Panc1 (cell line): ENCODE measurements at places on chromosomes 1 and 21.

- DNase-seq = no peak
These were observed 13.6 kb upstream of the PSMG1 start for GRCh38 chr21:39196838-39197237.

DNA sequence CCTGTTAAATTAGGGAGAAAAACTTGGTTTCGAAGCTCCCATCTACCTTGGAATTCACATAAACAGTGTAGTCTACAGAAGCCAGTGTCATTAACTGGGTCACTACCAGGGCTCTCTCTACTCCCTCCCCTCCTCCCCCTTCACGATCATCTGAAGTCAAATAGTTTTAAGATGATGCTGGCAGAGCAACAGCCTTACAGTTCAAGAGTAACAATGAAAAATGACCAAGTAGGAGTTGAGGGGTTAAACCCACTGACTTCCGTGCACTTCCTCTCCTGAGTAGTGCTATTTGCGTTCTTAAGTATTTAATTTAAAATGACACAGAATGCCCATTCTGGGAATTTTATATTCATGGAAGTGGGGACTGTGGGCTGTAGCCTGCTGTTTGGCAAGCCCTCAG, 236.9 kb downstream of the SIPA1L2 start:
- DNase-seq = no peak

GRCh38 chr1:109619576-109620400, at the start of the genes AMPD2 and GNAT2:
Gene AMPD2, plus strand, starts transcription at chr1:109619837. Its CDS starts 1,339 bp downstream, at chr1:109621176.
Gene GNAT2, minus strand, starts transcription at chr1:109619616. Its CDS starts 6,746 bp downstream, at chr1:109612870.
- no peak for DNase-seq

DNA sequence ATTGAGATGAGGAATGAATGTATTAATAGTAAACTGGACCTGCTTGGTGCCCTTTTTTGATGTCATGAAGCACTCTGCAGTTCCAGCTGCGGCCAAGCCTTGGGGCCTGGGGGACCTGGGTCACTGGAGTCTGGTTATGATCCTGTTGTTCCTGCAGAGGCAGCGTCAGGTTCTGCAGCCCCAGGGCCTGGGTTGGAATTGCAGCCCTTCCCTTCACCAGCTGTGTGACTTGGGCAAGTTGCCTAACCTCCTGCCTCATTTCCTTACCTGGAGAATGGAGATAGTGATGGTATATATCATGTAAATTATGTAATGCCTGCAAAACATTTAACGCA, 9.1 kb upstream of the ATP5PO start:
- DNase-seq = no peak

- no peak for DNase-seq
These were observed 395.4 kb downstream of the NTNG1 start for GRCh38 chr1:107536266-107536665.

DNA sequence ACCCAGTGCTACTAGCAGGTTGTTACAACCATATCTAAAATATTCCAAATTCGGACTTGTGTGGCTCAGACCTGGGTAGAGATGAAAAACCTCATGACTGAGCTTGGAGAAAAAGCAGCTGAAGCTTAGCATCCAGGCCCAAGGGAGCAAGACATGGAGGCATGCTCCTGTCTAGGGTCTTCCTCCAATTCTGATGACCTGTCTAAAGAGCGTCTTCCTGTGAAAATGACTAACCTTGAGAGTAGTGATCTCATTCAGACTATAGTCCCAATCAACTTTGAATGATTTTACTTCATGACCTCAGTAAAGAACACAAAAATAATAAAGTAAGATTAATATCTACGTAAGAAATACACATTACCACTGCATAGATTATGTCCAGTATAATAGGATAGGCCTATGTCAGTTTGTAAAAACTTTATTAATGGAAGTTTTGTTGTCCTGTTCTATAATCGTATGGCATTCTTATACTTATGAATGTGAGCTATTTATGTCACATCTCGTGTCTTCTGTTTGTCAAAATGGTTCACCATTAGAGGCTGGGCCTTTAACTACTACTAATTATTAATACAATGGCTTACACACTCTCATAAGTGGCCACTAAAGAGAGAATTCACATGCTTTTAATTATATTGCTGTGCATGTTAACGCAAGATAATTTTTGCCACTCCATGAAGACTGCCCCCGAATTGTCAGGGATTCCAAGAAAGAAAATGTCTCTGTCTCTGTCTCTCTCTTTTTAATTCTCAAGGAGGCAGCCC, 201.3 kb downstream of the NCAM2 start:
- DNase-seq = no peak

- no peak for DNase-seq
These were observed 59.0 kb downstream of the NFASC start for GRCh38 chr1:204929487-204930154.

GRCh38 chr1:243459059-243459458, 203.2 kb downstream of the SDCCAG8 start:
- DNase-seq = no peak

- DNase-seq = no peak
These were observed 87.8 kb downstream of the LYPLAL1 start for GRCh38 chr1:219261454-219261853.

DNA sequence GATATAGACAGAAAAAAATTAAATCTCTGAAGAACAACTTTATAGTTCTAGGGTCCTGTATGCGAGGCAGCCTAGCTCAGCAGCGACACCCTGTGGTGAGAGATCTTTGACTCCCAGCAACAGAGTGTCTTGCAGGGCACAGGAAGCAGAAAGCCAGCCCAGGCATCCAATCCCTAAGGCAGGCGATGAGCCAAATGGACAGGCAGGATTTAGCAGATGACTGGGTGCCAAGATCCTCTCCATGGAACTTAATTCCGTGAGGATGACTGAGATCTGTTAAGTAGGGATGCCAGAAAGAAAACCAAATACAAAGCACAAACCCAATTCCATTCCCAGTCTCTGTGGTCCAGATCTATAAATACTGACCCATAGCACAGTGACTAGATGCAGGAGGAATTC, 38.8 kb downstream of the HLCS start:
- DNase-seq = peak; percentile 52

DNA sequence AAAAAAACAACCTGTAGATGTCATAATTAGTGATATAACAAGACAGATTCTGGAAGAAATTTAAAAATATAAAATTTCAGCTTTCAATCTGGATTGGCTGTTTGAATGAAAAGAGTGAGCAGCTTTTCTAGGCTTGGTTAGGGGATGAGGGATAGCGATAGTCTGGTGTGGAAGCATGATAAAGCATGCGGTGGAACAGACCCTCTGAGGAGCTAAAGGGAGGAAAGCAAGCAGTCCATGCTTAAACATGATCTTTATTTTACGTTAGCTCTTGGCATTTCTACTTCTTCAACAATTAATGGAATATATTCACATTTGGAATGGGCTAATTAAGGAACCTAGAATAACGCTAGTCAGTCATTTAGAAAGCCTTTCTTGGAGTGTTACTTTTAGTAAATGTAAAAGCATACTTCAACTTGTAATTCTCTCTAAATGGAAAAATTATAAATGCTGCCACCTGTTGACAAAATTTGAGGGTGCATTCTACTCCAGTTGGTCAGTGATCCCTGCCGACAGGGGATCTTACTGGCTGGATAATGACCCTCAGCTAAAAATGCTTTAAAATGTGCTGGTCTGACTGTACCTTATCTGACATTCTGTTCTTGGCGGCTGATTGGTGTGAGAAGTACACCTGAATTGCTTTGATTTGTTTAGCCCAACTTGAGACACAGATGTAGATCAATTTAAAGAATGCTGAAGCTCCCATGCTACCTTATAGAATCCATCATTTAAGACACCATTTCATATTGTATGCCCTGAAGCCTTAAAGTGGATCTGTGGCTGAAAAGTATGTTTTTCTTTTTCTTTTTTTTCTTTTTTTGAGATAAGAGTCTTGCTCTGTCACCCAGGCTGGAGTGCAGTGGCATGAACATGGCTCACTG, 61.2 kb downstream of the AK4 start:
- DNase-seq = peak; percentile 18

DNA sequence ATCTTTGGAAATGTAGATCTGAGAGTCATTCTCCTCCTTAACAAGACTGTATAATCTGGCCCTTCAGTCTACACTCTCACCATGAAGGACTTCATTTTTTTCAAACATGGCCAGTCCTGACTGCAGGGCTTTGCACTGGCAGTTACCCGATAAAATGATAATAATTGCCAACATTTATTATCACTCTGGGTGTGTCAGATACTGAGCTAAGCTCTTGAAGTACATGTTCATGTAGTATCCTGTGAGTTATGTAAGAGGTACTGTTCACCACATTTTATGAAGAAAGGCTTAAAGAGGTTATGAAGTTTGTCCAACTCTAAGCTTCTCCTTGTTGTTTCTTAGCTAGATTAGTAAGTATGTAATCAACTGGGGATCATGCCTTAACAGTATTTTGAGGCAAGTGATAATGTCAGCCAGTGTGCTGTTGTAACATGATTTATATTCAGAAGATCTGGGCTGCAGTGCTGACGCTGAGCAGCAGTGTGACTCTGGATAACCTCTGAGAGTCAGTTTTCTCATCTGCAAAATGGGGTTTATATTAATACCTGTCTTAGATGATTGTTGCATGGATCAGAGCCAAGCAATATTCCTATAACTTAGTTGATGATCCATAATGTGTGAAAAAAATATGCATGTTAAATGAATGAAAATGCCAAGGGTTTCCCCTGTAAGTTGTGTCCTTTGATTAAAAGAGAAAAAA, 42.1 kb upstream of the LEPR start:
- no peak for DNase-seq

DNA sequence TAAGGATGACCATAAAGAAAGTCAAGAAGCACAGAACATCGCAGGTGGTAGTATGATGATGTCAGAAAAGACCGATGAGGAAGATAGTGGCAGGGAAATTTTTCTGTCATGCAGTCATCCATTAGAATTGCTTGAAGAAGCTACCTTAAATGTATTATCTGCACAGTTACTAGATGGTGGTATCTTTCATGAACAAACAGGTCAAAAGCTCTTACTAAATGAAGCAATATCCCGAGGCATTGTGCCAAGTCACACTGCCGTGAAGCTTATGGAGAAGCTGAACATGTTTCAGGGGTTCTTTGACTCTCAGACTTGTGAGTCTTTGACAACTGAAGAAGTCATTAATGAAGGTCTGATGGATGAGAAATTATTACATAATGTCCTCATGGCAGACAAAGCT, 128.8 kb downstream of the MACF1 start:
- no peak for DNase-seq

DNA sequence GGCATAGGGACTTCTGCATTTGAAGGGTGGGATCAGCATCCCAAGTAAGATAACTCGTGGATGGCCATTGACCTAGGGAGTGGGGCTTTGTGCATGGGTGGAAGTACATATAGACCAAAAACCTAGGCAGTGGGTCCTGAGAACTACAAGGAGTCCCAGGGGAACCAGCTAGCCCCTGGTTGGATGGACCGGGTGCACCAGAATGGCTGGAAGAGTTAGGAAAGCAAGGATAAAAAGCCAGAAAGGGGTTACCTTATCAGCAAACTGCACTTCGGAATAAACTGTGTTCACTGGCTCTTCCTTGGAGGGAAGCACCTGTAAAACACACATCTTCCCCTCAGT, 26.6 kb upstream of the SLAMF6 start:
- DNase-seq = no peak

DNA sequence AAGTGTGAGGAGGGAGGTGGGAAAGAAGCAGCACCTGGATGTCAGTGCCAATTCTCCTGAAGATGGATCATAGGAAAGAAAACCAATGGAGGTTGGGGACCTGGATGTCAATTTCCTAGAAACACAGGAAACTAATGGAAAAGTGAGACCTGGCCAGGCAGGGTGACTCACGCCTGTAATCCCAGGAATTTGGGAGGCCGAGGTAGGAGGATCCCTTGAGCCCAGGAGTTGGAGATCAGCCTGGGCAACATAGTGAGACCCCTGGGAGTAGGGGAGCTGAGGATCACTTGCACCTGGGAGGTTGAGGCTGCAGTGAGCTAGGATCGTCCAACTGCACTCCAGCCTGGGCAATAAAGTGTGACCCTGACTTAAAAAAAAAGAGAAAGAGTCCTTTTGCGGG, 21.4 kb upstream of the SLC9A1 start:
- no peak for DNase-seq

GRCh38 chr1:94925561-94926125, 1.3 kb downstream of the CNN3 start:
- no peak for DNase-seq

DNA sequence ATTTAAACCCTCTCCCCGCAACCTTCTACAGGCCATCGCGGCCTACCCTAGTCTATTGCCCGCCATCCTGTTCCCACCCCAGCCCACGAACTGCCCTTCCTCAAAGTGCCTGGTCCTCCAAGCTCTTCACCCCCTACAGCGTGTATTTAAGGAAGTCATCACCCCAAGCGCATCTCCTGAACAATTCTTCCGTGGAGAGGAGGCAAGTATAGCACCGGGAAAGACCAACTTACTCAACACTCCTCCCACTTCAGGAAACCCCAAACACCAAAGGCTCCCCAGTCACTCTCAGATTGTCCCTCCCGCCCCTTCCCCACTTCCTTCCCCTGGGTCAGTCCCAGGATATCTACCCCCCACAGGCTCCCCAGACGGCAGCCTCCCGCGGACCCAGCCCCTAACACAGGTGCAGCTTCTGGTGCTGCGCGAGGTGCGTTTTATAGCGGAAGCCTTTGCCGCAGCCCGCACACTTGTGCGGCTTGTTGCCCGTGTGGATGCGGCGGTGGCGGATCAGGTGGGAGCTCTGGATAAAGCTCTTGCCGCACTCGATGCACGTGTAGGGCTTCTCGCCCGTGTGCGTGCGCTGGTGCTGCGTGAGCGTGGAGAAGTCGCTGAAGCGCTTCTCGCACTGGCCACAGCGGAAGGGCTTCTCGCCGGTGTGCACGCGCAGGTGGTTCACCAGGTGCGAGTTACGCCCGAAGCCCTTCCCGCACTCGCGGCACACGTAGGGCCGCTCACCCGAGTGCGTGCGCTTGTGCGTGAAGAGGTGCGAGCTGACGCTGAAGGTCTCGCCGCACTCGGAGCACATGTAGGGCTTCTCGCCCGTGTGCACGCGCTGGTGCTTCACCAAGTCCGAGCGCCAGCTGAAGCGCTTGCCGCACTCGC, 25.5 kb downstream of the ZNF697 start:
- no peak for DNase-seq

DNA sequence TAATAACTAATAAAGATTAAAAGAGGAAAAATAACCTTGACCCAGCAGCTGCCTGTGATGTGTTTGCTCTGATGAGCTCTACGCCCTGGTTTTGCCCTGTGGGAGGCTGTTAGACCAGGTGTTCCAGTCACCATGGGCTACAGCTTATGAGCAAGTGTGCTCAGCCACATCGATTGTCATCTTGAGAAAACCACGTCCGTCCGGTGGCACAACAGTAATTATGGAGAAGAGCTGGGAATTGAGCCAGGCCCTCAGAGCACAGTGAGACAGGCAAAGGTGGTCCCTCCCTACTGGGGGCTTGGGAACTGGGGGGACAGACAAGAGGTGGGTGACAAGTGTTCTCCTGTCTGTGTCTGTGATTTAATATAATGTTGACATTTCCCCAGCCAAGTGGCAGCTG, 420.5 kb downstream of the MATN1 start:
- no peak for DNase-seq

- DNase-seq = no peak
These were observed 149.4 kb upstream of the CAMK1G start for GRCh38 chr1:209434066-209434465.

DNA sequence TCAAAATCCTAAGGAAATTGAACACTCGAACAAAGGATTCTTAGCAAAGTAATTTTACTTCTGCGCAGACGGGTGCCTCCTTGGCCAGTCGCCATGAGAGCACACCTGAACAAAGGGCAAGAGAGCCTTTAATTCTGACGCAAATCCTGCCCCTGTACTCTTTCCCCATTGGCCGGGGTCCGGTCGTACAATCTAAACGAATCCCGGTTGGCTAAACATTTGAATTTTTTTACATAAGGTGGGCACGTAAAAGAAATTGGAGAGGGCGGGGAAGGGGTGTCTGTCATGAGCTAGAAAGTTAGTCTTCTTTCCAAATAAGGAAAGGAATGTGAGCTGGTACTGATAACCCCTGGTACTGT, 8.2 kb upstream of the IL22RA1 start:
- DNase-seq = no peak

- peak; percentile 39 for DNase-seq
These were observed 71.5 kb downstream of the HHAT start for GRCh38 chr1:210400043-210400840.
